Progenitor cell of endocrine pancreas (in vitro differentiated cells): ENCODE measurements at places on chromosomes 2 and 18. TPM values are rescaled to one million over a fixed set of nuclear protein-coding genes. Genes with fewer than 3 reads are reported as not detected.

- no peak for DNase-seq
Measured at GRCh38 chr2:161170377-161170776, 10.1 kb downstream of the TANK start.

ADGRF3 gene
- total RNA-seq: 2.0 and 3.8 TPM in 2 replicates

APOB gene
- 15.6 and 22.2 TPM in 2 replicates for total RNA-seq

GRCh38 chr2:101113441-101114267, 37.5 kb downstream of the TBC1D8 start:
- DNase-seq: no peak

FN1 gene
- total RNA-seq: 2,640 and 2,744 TPM in 2 replicates

GRCh38 chr2:85536479-85536878, 2.5 kb upstream of the MAT2A start:
- no peak for DNase-seq

- no peak for DNase-seq
Measured at GRCh38 chr2:106124106-106124756, 69.9 kb downstream of the UXS1 start.

EVX2 gene
- not detected in 2 replicates for total RNA-seq

- DNase-seq: no peak
Measured at GRCh38 chr2:144349674-144350073, 170.2 kb downstream of the ZEB2 start.

GRCh38 chr2:241842620-241843211, 16.0 kb downstream of the PDCD1 start:
- DNase-seq: no peak

ATL2 gene
- total RNA-seq: 56.0 and 62.7 TPM in 2 replicates

DNA sequence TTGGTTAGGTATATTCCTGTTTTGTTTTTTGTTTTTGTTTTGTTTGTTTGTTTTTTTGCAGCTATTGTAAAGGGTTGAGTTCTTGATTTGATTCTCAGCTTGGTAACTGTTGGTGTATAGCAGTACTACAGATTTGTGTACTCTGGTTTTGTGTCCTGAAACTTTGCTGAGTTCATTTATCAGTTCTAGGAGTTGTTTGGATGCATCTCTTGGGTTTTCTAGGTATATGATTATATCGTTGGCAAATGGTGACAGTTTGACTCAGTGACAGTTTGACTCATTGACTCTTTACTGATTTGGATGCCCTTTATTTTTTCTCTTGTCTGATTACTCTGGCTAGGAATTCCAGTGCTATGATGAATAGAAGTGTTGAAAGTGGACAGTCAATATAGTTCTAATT, 53.7 kb downstream of the APLF start:
- DNase-seq: no peak

DNA sequence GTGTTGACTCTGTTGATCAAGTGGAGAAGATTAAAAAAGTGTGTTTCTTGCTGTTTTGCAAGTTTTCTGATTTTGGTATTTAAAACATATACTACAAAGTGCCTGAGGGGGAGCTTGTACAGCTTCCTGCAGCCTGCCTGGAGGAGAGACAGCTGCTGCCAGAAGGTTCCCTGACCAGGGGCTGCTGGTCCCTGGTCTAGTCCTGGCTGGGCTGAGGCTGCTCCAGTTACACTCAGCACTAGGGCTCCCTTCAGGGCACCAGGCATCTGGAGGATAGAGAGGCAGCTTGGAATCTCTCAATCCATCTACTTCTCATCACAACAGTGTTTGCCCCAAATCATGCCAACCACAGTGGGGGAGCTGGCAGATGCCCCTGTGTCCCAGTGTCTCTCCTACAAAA, 4.8 kb downstream of the MC2R start:
- no peak for DNase-seq

FBXO36 gene
- total RNA-seq: 3.9 and 4.0 TPM in 2 replicates

PLEK gene
- 0.10 TPM in 1 of 2 replicates, not detected in the other for total RNA-seq

ESPNL gene
- 0.31 and 0.40 TPM in 2 replicates for total RNA-seq

DNA sequence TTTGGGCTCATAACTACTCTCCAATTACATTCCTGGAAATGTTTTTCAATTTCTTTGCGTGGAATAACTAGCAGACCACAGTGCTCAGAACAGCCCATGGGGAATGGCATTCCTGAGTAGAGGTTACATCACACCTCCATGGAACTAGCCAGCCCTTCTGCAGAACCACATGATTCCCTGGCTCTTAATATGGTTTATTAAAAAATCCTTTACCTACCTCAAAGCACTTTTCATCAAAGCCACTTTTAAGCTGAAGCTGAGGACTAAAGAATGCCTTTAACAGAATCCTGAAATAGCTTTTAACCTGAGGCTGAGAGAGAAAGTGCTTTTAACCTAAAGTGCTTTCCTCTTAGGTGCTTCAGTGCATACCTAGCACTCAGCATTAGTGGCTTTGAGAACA, 376.3 kb downstream of the ARHGAP15 start:
- no peak for DNase-seq

DNA sequence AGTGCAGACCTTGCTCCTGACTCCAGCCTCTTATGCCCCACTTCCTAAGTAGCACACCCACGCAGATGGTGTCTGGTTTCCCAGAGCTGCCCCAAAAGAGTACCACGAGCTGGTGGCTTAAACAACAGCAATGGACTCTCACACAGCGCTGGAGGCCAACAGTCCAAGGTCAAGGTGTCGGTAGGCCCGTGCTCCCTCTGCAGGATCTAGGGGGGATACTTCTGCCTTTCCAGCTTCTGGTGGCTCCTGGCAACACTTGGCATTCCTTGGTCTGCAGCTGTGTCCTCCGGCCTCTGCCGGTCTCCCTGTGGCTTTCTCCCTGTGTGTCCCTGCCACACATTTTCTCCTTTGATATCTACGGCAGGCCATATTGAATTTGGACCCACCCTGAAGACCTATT, 99.0 kb downstream of the TSHZ1 start:
- DNase-seq: no peak

- no peak for DNase-seq
Measured at GRCh38 chr2:68931799-68932198, 20.9 kb downstream of the GKN2 start.

NT5C1B gene
- total RNA-seq: not detected in 2 replicates
